Urinary bladder (tissue), 4 donors: ENCODE measurements at places on chromosomes 13 and 19. TPM values are rescaled to one million over a fixed set of nuclear protein-coding genes. Genes with fewer than 3 reads are reported as not detected.

The GGN gene
- not detected for total RNA-seq

The ZNF135 gene
- total RNA-seq, result 12.6 TPM

The SIGLEC8 gene
- 0.90 TPM for total RNA-seq

The ZNF320 gene
- total RNA-seq, result 22.9 TPM

The FFAR2 gene
- total RNA-seq, result 0.69 TPM

The ACP5 gene
- total RNA-seq, result 1.1 TPM

The CEACAM19 gene
- 1.8 TPM for total RNA-seq

The SMIM44 gene
- not detected for total RNA-seq

The PDE4A gene
- total RNA-seq, result 5.6 TPM

The ZNF709 gene
- 16.1 TPM for total RNA-seq

The ZNF610 gene
- total RNA-seq, result 8.4 TPM

DNA sequence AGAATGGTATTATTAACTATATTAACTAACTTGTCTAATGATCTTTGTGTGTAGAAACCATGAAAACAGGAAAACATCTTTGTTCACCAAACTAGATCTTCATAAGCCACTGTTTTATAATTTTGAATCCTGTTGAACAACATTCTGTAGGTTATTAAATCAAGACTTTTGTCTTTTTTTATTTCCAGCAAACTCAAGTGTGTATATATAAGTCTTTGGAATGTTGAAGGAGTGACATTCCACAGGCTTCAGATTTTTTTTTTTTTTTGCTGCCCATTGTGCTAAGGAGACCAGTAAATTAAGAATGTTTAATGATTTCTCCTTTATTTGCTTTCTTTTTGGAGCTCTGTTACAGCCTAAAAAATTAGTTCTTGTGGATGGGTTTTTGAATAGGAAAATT lies 89.6 kb downstream of the LMO7 start:
- no peak for DNase-seq

- DNase-seq, result no peak
These were observed 167.8 kb upstream of the SOX1 start for GRCh38 chr13:111898956-111899713.

- DNase-seq, result no peak
These were observed 1711.8 kb downstream of the EFNB2 start for GRCh38 chr13:104823709-104824108.

GRCh38 chr13:71522941-71523526 lies 344.0 kb downstream of the DACH1 start:
- no peak for DNase-seq

- no peak for DNase-seq
These were observed 43.2 kb downstream of the KLF12 start for GRCh38 chr13:74090869-74091605.

GRCh38 chr13:105908586-105908985 lies 626.9 kb downstream of the EFNB2 start:
- no peak for DNase-seq

GRCh38 chr19:35462476-35462953 lies 14.5 kb downstream of the FFAR2 start:
- no peak for DNase-seq

- DNase-seq, result peak; percentile 21
These were observed 1.1 kb downstream of the UBXN6 start for GRCh38 chr19:4456476-4456842.

DNA sequence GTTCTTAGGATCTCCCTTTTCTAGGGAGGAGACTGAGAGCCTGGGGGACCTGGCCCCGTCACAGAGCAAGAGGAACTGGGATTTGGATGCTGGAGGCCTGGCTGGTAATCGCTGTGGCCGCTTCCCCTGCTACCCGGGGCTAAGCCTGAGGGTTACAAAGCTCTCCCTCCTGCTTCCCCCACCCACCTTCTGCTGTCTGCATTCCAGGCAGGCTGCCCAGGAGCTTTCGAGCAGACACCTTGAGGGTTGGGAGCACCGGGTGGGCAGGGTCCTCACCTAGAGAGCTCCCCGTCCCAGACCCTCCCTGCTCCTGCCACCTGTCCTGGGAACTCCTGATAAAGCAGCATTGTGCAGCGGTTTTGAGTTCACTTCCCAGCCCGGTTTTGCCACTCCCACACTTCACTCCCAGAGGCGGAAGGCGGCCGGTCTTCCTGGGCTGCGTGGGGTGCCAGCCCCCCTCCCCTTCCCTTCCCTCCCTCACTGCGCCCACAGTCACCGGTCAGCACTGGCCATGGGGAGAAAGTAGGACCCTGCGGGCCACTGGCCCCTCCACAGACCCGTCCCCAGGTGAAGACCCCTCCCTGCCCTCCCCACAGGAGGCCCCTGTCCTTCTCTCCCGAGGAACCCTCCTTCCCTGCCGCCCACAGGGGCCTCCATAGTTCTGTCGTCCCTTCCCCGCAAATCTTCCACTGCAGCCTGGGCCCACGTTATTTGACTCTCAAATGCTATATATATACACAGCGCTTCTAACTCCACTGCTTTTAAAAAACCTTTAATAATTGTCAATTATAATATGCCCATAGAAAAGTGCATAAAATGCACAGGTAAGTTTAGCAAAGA lies 8.1 kb downstream of the PAK4 start:
- no peak for DNase-seq

GRCh38 chr19:39645800-39646411 lies 9.8 kb upstream of the LGALS16 start:
- no peak for DNase-seq

DNA sequence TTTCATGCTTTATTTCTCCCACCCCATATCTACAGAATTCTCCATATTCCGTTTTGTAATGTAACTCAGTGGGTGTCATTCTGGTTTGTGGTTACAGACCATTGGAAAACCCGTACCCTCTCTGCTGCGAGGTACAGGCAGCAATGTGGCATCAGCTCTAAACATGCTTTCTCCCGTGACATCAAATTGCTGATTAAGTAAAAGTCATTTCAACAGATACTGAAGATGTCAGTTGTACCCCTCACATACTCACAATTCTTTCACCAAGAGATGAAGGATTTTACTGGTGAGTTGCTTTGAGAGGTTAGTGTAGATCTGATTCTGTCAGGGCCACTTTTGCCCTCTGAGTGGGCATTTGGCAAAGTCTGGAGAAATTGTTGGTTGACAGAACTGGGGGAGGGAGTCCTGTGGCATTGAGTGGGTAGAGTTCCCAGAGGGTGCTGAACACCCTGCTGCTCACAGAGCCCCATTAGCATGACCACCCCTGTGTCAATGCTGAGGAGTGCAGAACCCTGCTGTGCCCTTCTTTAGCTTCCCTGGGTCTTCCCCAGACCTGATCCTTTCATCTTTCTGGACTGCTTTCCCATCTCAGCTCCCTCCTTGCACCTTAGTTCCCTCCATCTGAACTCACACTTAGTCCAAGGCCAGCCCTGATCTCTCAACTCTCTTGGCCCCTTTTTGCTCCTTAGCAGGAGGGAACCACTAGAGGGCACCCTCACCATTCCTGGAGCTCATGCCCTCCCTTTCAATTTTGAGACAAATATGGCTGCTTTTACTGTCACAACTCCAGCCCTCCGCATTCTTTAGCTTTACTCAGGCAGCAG lies 39.9 kb upstream of the CEACAM8 start:
- DNase-seq, result no peak

- DNase-seq, result no peak
These were observed 41.0 kb downstream of the HS6ST3 start for GRCh38 chr13:96130818-96131340.

DNA sequence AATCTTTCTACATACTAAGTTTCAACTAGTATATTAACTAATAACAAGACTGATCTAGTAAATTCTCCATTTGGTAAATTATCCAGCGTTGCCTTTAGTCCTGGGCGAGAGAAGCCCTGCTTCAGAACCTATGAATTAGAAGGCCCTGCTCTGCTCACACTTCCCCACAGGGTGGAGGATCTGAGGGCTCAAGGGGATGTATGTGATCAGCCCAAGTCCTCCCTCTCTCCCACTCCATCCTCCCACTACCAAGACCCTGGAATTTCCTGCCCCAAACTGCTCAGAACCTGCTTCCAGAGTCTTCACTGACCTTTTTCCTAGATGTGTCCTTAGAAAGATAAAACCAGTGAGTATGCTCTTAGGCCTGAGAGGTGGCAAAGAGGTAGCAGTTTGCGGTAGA lies 91.6 kb downstream of the WDFY2 start:
- DNase-seq, result no peak

DNA sequence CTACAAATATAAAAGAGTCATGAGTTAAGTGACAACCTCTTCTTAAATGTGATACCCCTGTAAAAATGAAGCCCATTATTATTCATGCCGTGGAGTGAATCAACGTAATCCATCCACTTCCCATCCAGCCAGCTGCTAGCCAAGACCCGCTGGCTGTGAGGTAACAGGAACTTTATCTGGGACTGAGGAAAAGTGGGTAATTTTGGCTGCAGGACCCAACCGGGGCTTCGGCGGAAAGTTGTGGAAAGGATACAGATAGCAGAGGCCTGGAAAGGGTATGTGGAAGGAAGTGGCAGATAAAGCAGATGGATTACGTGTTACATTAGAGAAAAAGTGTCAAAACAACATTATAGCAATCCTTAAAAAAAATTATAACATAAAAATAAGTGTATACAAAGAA lies 48.3 kb downstream of the SLC7A1 start:
- no peak for DNase-seq

DNA sequence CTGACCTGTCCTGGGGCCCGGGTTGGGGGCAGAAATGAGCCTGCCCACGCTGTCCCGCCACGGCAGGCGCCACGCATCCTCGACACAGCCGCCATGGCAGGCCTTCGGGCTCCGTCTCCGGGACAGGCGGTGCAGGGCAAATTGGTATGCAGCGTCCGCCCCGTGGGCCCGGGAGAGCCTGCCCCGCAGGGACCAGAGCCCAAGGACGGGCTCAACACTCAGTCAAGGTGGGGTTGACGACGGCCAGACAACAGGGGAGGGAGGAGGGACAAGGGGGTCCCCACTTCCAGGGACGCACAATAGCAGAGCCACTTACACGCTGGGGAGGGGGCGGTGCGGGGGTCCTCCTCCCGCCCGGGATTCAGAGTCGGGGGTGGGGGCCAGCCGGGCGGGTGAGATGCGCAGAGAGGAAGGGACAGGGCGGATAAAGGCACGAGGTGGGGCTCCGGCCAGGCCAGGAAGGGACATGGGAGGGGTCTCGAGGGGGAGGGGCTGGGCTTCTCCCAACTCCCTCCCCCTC lies 1.2 kb downstream of the CTXN1 start:
- no peak for DNase-seq

- DNase-seq, result no peak
These were observed 51.6 kb downstream of the MPHOSPH8 start for GRCh38 chr13:19685034-19685433.

- DNase-seq, result no peak
These were observed 33.1 kb downstream of the CEBPG start for GRCh38 chr19:33406521-33407139.

GRCh38 chr13:50156140-50156539 lies 140.9 kb downstream of the KCNRG start:
- no peak for DNase-seq

GRCh38 chr19:19062454-19063182 lies 1.2 kb upstream of the SLC25A42 start:
- DNase-seq, result no peak

DNA sequence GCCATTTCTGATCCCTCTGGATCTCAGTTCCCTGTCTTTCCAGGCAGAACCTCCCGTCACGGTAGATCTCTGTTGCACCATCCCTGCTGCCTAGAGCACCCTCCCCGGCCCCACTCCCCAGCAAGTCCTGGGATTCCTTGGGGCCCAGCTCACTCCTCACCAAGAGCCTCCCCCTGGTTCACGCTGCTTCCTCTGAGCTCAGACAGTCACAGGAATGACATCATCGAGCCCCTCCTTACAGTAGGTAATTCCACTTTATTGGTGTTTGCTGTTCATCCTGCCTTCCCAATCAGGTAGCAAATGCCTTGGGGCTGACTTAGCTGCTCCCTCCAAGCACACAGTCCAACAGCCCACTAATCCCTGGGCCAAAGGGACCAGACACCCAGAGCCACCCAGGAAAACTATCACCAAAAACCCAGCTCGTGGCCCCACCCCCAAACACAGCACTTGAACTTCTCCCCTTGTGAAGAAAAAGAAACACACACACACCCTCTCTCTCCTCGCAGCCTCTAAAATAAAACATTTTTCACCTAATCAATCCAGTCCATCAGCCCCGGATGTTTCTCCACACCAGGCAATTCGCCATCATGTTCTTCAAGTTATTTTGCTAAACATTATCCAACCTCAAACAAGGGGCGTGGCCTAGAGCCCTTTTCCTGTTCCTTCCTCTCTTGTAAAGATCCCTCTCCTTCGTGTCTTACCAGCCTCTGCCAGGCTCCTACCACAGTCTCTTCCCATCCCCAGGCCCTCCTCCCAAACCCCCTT lies 2.5 kb downstream of the NAPA start:
- DNase-seq, result peak; percentile 26
